ENCODE measurements at places on chromosomes 1 and 21. TPM values are rescaled to one million over a fixed set of nuclear protein-coding genes. Genes with fewer than 3 reads are reported as not detected.

ERICH3 gene
- not detected for total RNA-seq

DNA sequence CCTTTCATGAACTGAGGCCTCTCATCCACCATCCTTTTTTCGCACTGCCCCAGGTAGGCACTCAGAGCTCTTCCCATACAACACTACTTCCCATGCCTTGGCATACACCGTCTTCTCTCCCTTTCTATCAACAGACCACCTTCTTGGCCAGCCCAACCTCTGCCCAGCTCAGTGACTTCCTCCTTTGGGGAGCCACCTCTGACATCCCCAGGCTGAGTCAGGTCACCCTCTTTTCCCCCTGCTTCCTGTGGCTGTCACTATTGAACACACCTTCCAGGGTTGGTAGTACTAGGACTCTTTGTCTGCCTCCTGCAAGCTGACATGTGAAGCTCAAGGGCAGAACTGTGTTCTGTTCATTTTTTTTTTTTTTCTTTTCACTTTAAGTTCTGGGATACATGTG, 283.2 kb downstream of the SETD4 start:
- no peak for DNase-seq

LGR6 gene
- not detected for total RNA-seq

DNA sequence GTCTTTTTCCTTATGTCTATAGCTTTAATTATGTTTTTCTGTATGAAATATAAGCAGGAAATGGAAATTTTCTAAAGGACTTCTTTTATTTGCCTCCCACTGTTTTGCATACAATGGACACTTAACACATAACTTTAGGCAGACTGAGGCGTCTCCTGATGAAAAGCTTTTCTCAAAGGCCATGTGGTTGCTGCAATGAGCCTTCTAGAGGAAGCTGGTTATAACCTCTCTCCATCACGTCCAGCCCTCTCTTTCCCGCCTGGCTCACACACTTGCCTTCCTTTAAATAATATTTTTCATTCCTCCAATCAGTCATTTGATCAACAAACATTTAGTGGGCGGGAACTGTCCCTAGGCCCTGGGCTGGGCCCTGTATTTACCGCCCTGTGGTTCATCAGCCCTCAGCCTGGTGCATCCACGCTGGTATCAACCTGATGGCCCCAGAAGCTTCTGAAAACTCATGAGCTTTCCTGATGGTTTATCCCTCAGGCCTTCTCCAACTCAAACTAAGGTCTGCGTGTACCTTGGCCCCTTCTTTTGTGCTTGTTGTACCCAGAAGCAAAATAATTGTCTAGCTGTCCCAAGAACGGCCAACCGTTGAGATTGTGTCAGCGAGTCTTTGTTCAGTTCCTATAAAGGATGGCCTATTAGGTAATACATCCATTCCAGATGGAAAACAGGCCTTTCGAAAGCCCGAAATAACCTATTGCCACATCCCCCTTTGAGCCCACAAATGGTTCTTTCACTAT, 75.3 kb upstream of the LYST start:
- no peak for DNase-seq

NEK2 gene
- total RNA-seq = 88.5 TPM

LCE1F gene
- not detected for total RNA-seq

DMBX1 gene
- 0.89 TPM for total RNA-seq

DNA sequence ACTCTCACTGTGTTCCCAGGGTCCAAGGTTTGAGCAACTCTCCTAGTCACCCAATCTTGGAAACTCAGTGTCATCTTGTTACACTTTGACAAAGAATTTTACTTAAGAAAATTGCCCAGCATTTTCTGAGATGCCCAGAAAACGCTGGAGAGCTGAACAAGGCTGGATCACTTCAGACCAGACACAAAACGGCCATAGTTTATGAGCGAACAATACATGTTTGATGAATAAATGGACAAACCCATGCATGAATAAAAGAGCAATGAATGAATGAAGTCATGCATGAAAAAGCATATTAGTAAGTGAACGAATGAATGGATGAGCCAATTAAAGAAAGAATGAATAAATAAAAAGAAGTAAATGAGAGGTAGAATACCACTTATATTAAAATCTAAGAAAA, 103.8 kb downstream of the MATN1 start:
- DNase-seq = no peak

GRCh38 chr1:234874291-234875288, 254.0 kb downstream of the TOMM20 start:
- DNase-seq = no peak

DNA sequence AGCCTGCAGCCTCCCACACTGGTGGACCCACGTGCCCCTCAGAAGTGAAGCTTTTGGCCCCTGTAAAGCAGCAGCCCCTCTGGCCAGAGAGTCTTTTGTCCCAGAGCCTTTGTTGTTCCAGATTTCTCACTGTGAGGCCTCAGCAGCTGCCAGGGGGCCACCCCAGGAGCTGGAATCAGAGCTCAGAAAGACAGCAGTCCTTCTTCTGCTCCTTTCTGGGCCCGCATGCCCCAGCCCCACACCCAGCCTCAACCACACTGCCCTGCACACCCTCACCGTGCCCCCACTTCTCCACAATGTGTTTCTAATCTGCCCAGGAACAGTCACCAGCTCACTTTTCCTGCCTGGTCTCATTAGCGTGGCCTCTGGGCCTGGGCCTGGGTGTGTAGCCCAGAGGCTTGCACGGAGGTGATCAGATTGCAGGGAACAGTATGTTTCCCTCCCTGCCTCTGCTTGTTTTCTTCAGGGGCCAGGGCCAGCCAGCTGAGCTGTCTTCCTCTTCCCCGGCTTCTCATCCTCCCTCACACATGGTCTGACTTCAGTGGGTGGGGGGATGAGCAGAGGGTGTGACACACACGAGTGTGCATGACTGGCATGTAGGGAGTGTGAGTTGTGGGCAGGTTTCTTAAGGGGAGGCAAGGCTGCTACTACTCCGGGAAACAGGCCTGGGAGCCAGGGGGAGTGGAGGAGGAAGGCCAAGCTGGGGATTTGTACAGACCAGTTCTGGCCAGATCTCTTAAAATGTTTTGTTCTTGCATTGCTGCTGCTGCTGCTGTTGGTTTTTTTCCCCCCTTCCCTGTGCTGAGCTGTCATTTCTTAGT, 82.5 kb upstream of the ZNF648 start:
- no peak for DNase-seq

NBPF4 gene
- not detected for total RNA-seq

DNA sequence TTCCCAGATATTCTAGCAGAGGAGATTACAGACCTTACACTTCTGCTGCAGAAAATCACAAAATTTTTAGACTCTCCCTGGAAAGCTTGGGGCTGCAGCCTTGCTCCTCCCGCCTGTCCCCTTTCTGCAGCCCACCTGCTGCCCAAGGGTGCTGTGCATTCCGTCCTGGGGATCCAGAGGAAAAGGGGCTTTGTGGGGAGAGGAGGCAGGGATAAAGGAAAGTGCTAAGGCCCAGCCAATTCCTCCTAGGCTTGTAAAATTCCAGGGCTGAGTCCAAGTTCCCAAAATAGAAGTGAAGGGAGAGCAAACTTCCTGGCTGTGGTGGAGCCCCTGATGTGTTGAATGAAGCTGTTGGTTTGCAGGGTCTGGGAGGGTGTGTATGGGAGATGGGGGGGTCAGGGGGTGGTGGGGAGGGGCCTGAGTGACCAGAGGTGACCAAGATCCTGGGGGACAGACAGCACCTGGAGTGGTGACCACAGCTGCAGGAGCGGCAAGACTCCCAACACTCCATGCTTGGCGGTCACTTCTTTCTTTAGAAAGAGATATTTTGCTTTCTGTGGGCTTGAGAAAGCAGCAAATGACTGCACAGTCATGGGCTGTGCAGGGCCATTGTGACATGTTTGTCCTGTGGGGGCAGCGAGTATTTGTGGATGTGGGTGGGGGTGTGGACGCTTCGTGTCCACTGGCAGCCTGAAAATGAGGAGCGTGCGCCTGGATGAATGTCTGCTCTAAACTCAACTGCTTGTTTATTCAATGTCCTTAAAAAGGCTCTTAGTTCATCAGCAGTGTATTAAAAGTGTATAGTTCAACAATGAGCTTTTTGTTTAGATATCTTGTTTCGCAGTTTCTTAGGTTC, 68.4 kb downstream of the TLR5 start:
- no peak for DNase-seq

RYR2 gene
- 2.3 TPM for total RNA-seq

DNA sequence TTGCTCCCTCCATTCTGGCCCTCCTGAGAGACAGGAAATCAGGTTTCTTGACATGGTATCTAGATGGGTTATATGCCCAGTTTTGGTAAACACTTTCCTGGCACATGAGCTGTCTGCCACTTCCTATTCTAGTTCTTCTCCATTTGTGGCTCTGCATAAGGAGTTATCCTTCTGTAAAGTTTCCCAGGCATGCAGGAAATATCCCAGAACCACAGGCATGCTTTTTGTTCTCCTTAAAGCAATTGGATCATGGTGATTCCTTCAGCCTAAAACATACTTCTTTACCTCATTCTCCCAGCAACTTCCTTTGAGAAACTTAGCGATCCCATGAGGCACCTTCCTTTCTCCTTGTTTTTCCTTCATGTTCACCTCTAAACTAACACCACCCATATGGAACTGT, 199.8 kb downstream of the CRB1 start:
- no peak for DNase-seq

ARMH1 gene
- not detected for total RNA-seq

GSTM1 gene
- total RNA-seq = not detected

DNA sequence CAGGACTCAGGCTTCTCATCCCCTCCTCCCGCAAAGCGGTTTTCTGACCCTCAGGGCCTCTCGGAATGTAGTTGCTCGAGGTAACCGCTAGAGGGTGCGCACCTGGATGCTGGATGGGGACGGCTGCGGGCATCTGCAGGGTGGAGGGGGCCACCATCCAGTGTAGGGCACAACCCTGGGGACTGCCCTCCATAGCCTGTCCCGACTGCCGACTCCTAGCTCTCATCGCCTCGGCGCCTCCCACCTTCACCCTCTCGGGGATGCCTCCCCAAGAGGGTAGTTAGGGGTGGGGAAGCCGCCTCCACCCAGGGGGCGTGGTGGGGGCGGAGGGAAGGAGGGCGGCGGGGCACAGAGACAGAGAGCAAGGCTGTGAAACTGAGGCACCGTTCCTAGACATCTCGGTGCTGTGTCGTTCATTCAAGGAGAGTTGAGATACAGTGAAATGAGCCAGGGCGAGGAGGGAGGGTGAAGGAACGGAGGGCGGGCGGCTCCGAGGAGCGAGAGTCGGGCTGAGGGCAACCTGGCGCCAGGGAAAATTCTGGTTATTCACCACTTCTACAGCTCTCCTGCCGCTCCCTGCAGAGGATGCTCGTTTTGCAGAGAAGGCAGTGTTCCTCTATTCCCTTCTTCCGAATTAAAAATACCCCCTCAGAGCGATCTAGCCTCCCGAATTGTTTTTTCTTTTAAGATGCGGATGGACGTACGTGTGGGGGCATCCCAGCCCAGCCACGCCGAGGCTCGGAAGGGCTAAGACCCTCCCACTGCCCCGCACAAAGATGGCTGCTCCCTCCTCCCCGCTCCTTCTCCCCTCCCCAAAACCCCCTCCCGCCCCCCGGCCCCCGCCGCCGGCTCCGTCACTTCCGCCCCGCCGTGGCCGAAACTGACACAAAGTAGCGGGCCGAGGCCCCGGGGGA, at the start of gene ATP8B2:
TSS of gene ATP8B2 (plus strand) at position 857 of the 914 bp plus-strand sequence. CDS start 2,617 bp downstream, outside the sequence.
- peak; percentile 88 for DNase-seq

GRCh38 chr1:33399375-33399774, 31.5 kb downstream of the PHC2 start:
- DNase-seq = no peak

GRCh38 chr1:178126261-178126660, 32.4 kb downstream of the RASAL2 start:
- DNase-seq = no peak

Data from A172 (cell line).